ENCODE measurements at places on chromosomes 1 and 21.

DNA sequence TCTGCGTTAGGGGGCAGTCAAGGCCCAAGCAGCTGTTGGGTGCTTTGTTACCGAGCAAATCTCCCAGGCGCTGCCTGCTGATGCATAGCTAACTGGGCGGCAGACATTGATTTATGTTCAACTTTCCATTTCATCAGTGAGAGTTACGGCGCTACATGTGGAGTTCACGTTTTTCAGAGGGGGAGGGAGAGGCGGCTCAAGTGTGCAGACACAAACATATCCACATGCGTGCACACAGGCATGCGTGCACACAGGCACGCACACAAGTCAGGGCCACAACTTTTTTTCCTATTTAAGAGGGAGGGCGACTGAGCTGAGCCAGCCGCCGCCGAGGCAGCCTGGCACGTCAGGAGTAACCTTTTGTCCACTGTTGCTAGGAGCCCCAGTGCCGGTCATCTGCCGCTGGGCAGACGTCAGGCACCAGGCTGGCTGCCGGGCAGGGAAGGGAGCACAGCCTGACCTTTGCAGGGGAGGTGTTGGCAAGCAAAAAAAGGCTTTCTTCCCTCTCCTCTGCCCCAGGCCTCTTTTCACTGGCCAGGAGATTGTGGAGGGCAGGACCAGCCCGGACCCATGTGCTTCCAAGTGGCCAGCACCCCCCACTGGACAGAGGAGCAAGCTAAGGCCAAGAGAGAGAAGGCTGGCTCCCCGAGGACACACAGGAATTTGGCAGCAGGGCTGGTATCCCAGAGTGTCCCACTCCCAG is 73.3 kb downstream of the MRPL37 start:
- peak; percentile 62 for DNase-seq

DNA sequence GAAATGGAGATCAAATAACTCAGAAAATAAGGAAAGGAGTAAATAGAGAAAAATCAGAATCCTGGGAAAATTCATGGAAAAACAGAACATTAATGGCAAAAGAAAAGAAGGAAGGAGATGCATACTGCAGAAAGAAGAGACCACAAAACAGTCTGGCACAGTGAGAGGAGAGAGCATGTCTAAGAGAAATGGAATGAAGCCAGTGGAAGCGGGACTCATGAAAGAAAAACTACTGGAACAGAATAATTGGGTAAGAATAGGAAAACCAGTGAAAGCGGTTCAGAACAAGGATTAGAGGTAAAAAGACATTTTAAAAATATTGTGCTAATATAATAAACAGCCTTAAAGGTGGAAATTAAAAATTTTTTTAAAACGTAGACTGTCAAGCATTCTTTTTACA is 93.6 kb upstream of the GREM2 start:
- DNase-seq, result peak; percentile 1

- no peak for DNase-seq
Observed at GRCh38 chr1:6435129-6435528, 10.6 kb downstream of the ESPN start.

GRCh38 chr1:150981177-150981804 is 801 bp upstream of the ANXA9 start:
- no peak for DNase-seq

GRCh38 chr1:187605736-187606135 is 777.0 kb downstream of the PLA2G4A start:
- no peak for DNase-seq

GRCh38 chr1:32929366-32929765 is 28.2 kb upstream of the TMEM54 start:
- DNase-seq, result no peak

- DNase-seq, result no peak
Observed at GRCh38 chr1:175536369-175536768, 207.0 kb downstream of the TNR start.

GRCh38 chr1:6367381-6368012 is 26.1 kb downstream of the ACOT7 start:
- no peak for DNase-seq

DNA sequence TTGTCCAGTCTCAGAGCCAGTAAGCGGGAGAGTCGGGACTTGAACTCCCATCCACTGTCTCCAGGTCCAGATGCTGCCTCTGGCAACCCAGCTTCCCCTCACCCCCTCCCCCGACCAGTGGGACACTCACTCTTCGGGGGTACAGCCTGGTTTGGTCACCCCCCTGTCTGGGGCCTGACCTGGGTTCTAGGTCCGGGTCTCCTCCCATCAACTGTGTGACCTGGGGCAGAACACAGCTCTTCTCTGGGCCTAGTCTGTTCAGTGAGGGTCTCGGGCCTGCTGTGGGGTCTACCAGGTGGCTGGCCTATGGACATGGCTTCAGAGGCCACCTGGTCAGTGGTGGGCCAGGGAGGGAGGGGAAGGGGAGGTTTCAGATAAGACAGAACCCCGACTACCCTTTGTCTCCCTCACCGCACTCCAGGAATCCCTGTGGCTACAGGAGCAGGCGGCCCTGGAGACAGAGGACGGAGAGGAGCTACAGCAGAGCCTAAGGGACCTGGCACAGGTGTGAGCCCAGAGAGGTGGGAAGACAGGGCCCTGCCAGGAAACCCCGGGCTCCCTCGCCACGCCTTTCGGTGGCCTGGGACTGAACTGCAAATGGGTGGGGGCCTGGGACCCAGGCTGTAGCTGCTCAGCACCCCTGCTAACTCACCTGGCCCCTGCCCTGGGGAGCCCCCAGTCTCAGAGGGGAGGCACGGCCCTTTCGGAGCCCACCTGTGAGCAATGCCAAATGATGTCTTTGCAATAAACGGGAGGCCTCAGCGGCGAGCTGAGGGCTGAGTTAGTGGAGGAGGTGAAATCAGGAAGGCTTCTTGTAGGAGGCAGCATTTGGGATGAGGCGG is 4.1 kb upstream of the NBPF3 start:
- no peak for DNase-seq

DNA sequence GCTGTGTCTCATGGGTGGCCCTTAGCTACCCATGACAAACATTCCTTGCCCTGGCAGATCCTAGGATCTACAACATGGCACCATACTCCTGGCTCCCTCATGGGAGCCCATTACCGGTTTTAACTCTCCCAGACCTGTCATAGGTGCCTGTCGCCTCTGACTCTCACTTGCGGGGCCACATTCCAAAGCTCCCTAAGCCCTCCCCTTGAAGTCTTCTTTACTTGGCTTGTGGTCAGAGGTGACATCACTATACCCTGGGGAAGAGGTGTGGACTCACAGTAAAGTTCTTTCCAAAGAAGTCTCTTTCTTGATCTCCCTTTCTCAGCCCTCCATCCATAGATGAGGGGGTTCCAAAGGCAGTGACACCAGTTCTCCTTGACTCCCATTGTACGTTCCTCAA is 5.4 kb upstream of the SLAMF9 start:
- DNase-seq, result no peak

GRCh38 chr1:1144122-1144842 is 28.4 kb upstream of the C1orf159 start:
- DNase-seq, result no peak

GRCh38 chr1:86466109-86466844 is 2.5 kb upstream of the CLCA1 start:
- no peak for DNase-seq

GRCh38 chr1:244237445-244237844 is 186.4 kb downstream of the ZBTB18 start:
- DNase-seq, result no peak

DNA sequence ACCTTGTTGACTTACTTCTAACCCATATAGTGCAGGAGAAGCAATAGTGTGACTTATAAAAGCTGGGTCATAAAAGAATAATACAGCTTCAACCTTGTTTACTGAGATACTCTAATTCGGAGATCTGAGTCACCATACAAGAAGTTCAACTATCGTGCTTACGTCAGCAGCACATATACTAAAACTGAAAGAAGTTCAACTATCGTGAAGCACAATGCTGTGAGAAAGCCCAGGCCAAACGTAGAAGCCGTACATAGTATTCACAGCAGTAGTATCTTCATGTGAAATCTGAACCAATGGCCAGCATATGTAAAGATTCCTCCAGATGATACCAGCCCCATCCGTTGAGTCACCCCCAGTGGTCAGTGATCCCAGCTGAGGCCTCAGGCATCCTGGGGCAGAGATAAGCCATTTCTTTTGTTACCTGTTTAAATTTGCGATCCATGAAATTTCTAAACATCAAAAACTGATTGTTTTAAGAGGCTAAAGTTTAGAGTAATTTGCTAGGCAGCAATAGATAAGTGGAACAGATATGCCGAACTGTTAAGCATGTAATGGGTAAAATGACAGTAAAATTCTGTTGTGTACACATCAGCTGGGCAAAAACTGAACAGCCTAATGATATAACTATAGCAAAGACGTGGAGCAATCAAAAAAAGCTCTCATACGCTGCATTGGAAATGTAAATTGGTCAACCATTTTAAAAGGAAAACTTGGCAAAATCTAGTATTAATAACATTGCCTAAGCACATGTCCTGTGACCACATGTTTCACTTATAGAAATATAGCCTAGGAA is 53.9 kb upstream of the SAMD13 start:
- no peak for DNase-seq

DNA sequence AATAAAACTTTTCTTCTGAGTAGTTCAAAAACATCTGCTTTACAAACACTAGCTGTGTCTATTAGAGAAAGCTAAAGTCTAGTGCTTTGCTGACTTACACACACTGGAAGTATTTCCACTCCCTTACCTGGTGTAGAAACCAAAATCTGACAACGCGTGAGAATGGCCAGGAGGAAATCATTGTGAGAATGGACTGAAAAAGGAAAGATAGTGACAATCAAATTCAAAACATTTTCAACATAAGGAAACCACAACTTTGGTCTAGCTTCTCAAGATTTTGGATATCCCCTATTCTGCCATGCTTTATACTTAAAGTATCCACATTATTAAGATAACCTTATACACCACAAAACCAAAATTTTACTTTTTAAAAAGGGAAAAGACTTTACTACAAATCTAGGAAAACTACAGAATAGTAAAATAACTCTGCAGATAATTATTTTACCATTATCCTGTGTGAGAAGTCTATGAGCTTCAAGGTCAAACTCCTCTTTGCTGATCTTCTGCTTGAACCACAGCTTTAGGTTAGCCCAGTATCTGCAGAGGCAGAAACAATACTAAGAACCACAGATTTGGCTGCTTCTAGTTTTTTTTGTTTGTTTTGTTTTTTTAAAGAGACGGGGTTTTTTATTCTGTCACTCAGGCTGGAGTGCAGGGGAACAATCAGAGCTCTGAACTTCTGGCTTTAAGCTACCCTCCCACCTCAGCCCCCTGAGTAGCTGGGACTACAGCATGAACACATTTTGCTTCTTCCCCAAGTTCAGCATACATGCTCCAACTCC is 6.6 kb downstream of the TADA1 start:
- DNase-seq, result no peak

DNA sequence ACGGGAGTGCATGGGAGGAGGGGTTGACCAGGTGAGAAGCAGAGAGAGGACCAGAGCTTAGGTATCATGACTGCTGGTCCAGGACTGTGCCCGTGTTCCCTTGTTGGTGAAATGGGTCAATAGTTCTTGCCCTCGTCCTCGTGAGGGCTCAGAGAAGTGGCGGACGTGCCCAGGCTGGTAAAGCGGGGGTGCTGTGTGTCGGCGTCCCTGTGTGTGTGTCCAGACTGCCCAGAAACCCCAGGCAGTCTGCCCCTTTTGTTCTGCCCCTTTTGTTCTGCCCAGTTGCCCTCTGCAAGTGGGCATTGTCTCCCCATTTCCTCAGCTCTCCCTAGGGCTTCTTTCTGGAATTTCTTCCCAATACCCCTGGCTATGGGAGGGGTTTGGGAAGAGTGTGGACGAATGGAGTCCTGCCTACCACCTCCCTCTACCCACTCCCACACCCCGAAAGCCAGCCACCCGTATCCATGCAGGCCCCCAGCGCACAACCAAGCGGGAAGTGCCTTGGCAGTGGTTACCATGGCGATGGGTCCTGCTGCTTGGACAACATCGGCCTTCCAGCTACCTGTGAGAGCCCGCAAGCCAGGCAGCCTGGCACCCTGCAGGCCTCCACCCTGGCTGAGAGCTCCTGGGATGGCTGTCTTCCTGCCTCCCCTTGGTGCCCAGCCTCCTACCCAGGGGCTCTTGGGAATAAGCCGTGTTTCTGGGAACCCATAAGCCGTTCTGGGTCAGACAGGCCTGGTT is 34.7 kb downstream of the ACOT11 start:
- DNase-seq, result no peak

GRCh38 chr1:47262787-47263413 is 30.9 kb upstream of the TAL1 start:
- DNase-seq, result no peak

GRCh38 chr21:34834852-34835501 is 166.2 kb downstream of the CLIC6 start:
- no peak for DNase-seq

DNA sequence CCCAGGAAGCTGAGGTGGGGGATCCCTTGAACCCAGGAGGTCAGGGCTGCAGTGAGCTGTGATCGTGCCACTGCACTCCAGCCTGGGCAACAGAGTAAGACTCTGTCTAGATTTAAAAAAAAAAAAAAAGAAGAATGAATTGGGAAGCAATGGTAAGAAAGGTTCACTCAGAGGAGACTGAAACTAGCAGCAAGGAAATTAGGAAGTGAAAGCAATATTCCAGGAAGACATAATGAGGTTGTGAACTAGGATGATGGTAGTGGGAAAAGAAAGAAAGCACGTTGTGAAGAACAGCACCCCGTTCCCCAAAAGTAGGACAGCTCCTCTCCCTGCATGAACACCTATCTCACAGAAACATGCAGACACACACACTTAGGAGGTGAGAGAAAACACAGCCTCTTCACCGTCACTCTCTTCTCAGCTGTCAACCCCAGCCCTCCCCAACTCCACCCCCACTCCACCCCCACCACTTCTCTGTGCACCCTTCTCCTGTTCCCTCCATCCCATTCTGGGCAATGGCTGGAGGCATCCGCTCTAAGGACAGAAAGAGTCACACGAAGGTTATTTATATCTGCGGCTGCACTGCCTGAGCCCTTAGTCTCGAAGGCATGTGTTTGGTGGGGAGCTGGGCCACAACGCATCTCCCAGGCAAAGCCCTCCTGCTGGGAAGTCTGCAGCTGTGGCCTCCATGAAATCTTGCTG is 101.8 kb upstream of the LPGAT1 start:
- no peak for DNase-seq

DNA sequence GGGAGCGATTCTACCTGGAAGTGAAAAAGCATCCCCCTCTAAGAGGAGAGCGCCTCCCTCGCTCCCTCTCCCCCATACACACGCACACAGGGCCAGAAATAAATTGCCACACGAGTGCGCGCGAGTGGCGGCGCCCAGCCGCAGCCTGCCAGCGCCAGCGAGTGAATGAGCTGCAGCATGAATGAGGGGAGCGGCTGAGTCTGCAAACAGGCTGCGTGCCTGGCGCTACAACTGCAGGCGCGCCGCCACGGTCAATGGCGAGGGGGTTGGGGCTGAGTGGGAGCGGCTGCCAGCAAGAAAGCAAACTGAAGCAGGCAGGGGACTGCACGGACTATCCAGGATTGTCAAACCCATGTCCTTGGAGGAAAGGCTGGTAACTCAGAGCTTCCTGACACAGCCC is 2.2 kb downstream of the CAMK1G start:
- DNase-seq, result peak; percentile 67

All from nucleus accumbens (tissue), 56 donors.